ENCODE measurements at places on chromosomes 13 and 19.

DNA sequence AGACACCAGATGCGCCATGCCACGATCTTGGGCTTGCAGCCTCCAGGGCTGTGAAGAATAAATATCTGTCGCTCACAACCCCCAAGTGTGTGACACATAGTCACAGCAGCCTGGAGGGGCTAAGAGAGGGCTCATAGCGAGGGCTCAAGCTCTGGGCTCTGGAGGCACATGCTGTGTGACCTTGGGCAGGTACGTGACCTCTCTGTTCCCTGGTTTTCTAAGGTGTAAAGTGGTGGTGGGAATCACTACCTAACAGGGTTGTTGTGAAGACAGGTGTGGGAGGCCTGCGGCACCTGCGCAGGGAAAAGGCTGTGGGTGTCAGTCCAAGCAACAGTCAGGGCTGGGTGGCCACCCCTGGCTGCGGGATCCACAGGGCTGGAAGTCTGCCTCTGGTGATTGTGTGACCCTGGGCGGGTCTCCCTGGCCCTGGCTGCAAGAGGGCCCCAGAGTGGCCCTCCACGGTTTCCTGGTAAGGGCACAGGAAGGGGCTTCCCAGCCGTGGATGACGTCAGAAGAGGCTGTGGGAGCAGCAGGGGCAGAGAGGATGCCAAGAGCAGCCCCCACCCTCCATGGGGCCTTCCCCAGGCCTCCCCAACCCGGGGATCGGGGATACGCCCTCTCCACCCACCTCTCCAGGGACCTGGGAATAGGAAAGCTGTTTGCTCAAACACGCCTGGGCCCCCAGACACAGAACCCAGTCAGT is 218.8 kb upstream of the SGCG start:
- no peak for DNase-seq

DNA sequence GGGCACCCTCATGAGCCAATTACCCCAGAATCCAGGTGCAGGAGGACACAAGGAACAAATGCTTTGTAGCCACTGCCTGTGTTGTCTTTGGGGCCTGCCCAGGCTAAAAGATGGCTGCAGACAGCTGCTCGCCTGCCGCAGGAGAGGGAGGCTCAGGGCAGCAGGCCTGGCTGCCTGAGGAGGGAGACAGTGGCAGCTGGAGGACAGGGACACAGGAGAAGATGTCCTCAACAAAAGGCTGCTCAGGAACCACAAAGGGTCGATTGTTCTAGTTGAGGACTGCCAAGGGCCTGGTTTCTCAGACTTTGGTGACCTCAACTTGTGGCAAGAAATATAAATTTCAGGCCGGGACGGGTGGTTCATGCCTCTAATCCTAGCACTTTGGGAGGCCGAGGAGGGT is 7.6 kb downstream of the SIRT2 start:
- no peak for DNase-seq

DNA sequence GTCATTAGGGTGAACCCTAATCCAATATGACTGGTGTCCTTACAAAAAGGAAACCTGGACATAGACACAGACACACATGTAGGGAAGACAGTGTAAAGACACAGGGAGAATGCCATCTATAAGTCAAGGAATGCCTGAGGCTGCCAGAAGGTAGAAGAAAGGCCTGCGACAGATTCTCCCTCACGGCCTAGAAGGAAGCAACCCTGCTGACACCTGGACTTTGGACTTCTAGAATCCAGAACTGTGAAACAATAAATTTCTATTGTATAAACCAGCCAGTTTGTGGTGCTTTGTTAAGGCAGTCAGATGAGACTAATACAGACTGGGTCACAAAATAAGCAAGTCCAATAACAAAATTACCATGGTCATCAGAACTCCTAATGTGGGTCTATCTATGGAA is 120.4 kb downstream of the ENOX1 start:
- DNase-seq = no peak

DNA sequence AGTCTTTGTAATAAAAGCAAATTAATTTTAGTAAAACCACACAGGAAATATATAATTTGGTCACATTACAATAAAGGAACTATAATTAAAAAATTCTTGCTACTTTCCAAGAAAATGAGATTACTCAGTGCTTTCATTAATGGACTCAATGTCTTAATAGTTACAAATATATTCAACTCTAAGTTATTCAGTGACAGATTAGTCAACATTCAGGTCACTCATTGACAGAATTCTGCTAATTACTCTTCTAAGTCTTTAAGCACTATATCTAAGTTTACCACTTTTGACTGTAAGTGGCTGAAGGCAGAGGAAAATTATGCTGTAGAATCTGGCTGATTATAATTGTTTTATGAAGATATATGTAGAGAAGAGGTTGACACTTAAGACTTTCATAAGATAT is 1365.0 kb downstream of the EFNB2 start:
- no peak for DNase-seq

DNA sequence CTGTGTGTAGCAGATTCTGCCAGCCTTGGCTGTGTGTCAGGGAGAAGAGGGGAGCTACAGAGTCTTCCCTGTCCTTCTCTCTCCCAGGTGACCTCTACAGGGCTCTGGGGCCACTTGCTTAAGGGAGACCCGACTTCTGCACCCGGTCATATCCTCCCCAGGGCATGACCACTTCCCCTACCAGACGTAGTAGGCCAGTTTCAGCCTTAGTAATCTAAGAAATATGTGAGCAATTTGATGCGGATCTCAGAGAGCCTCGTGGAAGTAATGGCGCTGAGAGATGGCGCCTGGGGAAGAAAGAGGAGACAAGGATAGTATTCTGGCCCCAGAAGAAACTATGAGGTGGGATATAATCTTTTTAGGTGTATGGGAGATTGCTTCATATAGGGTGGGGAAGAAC is 41.9 kb downstream of the NFIX start:
- no peak for DNase-seq

- DNase-seq = no peak
Observed at GRCh38 chr19:15149737-15150136, 42.5 kb downstream of the SYDE1 start.

GRCh38 chr13:83449668-83450395 is 432.4 kb downstream of the SLITRK1 start:
- no peak for DNase-seq

- DNase-seq = no peak
Observed at GRCh38 chr13:41427666-41428065, 29.7 kb upstream of the RGCC start.

DNA sequence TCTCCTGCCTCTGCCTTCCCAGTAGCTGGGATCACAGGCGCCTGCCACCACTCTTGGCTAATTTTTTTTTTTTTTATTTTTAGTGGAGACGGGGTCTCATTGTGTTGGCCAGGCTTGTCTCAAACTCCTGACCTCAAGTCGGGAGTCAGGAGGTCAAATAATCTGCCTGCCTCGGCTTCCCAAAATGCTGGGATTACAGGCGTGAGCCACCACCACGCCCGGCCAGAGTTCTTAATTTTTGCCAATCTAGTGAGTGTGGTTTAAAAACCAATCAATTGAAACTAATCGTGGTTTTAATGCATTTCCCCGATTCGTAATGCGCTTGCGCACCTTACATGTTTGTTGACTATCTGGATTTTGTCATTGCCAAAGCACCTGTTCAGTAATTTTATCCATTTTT is 37.0 kb downstream of the SKA3 start:
- no peak for DNase-seq

GRCh38 chr13:101416181-101417042 is at the start of gene NALCN:
Gene NALCN, minus strand, starts transcription at chr13:101416508. Its CDS starts 17,382 bp downstream, at chr13:101399126.
- DNase-seq = peak; percentile 15

DNA sequence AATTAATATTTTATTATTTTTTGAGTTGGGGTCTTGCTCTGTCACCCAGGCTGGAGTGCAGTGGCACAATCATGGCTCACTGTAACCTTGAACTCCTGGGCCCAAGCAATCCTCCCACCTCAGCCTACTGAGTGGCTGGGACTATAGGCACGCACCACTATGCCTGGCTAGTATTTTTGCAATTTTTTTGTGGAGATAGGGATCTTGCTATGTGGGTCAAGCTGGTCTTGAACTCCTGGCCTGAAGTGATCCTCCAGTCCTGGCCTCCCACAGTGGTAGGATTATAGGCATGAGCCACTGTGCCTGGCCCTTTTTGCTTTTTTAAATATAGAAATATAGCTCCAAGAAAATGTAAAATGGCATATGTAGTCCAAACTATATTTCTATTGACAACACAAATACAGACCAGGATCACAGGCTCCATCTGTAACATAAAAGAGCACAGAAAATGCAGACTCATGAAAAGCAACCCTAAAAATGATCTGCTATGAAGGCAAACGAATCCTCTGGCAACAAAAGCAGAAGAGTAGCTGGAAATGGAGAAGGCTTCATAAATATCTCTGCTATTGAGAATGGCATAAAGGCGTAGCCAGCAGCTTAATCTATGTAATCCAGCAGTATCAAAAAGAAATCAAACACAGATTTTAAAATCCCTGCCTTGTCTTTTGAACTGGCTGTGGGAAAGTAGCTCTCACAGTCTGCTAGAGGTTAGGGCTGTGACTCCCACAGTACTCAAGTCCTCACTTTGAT is 200.6 kb downstream of the LHFPL6 start:
- DNase-seq = no peak

DNA sequence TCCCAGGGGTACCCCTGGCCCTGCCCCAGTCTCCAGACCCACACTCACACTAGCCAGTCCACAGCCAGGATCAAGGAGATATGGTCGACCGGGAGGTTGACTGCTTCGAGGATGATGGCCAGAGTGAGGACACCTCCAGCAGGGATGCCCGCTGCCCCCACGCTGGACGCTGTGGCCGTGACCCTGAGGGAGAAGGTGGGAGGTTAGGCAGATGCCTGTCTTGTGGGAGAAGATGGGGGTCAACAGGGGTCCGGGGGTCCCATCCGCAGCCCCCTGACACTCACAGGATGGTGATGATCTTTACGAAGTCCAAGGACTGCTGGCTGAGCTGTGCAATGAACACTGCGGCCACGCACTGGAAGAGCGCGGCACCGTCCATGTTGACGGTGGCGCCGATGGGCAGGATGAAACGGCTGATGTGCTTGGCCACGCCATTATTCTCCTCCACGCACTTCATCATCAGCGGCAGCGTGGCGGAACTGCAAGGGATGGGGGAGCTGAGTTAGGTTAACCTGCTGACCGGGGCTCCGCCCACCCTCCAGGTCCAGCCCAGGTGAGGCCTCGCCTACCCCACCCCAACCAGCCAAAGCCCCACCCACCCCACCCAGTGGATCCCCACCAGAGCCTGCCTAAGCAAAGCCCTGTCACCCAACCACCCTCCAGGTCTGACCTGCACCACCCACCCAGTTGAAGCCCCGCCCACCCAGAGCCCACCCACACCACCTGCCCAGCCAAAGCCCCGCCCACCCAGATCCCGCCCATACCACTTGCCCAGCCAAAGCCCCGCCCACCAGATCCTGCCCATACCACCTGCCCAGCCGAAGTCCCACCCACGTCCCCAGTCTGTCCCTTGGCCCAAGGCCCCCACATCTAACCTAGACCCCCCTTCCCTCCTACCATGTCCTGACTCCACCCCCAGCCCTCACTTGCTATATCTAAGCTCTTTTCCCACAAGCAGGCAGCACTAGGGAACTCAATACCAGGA is 11.2 kb downstream of the SLC1A5 start:
- DNase-seq = no peak

GRCh38 chr19:21610787-21611186 is 105.4 kb downstream of the ZNF429 start:
- no peak for DNase-seq

DNA sequence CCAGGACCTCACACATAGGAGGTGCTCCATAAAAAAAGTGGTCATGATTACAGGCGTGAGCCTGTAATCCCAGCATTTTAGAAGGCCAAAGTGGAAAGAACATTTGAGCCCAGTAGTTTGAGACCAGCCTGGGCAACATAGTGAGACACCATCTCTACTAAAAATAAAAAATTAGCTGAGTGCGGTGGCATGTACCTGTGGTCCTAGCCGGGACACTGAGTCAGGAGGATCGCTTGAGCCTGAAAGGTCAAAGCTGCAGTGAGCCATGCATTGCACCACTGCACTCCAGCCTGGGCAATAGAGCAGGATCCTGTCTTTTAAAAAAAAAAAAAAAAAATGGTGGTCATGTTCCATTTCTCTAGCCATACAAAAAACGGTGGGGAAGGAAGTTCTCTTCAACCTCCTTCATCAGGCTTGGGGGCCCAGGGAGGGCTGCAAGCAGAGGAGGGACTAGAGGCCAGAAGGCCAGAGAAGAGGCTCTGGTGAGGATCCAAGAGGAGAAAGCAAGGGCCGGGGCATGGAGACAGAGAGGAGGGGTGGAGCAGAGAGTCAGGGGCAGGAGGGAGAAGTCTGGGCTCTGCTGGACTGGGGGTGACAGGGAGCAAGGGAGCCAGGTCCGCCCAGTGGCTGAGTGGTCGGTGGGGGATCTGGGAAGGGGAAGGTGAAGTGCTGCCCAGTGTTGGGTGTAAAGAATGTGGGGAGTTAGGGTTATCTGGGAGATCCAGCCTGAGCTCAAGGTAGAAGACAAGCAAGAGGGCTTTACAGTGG is 8.9 kb downstream of the KASH5 start:
- no peak for DNase-seq

DNA sequence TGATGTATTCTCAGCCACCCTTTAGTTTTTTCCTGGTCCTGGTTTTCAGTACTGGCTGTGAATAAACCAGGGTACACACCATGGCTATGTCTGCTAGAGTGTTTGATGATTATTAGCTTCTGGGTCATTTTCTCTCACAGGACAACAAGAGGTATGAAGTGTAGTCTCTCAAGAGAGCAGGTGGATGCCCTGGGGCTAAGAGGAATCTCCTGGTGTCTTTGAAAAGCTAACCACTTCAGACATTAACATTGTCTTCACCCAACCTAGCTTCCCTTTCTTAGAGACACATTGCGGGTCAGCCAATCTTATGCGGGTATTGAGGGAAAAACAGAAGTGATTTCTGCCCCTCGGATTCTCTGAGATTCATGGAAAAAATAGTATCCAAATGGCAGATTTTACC is 1.6 kb downstream of the ZNF730 start:
- no peak for DNase-seq

DNA sequence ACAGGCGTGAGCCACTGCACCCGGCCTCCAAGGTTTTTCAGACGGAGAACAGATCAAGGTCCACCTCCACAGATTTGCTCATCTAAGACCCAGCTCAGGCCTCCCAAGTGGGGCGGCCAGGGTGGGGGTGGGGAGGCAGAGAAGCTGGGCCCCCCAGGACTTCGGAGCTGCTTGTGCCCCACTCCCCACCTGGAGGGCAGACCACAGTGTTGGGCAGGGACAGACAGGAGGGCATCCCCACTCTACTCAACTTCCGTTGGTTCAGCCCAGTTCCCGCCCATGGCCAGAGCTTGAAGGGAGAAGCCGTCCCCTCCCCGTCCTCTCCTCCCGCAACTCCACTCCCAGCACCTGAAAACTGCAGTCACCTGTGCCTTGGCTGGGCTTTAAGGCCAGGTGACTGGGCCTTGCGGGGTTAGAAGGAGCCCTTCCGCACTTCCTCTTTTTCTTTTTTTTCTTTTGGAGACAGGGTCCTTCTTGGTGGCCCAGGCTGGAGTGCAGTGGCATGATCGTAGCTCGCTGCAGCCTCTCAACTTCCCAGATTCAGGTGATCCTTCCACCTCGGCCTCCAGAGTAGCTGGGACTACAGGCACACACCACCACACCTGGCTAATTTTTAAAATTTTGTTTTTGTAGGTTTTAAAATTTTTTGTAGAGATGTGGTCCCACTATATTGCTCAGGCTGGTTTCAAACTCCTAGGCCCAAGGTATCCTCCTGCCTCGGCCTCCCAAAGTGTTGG is 734 bp upstream of the LRRC8E start:
- DNase-seq = no peak

GRCh38 chr13:95564091-95564490 is 11.6 kb downstream of the CLDN10 start:
- no peak for DNase-seq

- DNase-seq = no peak
Observed at GRCh38 chr13:67726979-67727378, 496.8 kb upstream of the PCDH9 start.

- peak; percentile 31 for DNase-seq
Observed at GRCh38 chr13:44759384-44760360, 183.5 kb upstream of the TSC22D1 start.

All from NCI-H1436 (cell line).